ENCODE measurements at places on chromosomes 7 and 10.

DNA sequence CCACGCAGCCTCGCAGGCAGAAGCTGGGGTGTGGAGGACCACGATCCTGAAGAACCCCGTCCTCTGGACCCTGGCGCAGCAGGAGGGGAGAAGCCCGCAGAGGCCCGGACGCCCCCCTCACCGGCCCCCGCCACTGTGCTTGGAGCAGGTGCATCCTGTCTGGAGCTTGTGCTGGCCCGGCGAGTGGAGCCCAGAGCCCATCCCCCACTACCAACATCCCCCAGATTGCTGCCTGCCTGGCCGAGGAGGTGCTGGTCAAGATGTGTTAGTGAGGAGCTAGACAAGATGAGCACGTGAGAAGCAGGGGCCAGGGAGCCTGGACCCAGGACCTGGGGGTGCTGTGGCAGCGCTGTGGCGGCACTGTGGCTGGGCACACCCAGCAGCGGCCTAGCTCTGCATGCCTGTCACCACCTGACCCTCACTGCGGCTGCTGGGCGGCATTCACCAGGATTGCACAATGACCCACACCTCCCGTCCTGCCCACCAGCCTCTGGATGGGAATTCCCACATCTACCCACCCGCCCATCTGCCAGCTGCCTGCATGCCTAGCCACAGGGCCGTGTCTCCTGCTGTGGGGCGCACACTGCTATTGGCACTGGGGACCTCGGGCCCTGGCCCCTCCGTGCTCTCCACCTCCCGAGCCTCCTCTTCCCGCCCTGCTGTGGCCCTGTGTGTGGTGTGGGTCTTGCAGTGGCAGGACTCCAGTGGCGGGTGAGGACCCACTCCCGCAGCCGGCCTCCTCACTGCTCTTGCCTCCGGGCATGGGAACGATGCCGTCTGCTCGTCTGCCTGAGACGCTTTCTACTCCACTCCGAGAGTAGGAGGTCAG lies 11.8 kb downstream of the GPR146 start:
- DNase-seq, result no peak

DNA sequence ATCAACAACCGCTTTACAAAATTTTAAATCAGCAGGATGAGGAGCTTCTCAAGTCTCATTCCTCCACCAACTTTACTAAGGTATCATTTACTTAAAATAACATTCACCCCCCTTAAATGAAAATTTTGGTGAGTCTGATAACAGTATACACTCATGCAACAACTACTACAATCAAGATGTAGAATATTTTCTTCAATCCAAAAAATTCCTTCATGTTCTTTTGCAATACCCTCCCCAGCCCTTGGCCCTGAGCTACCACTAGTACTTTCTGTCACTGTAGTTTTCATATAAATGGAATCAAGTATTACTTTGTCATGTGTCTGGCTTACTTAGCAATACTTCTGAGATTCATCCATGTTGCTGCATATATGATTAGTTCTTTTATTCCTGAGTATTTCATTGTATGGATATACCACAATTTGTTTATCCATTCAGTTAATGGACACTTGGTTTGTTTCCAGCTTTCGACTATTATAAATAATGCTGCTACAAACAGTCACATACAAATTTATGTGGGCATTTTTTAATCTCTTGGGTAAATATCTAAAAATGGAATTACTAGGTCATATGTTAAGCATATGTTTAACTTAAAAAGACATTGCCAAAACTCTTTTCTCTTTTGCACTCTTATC lies 43.0 kb downstream of the NT5C2 start:
- DNase-seq, result no peak

DNA sequence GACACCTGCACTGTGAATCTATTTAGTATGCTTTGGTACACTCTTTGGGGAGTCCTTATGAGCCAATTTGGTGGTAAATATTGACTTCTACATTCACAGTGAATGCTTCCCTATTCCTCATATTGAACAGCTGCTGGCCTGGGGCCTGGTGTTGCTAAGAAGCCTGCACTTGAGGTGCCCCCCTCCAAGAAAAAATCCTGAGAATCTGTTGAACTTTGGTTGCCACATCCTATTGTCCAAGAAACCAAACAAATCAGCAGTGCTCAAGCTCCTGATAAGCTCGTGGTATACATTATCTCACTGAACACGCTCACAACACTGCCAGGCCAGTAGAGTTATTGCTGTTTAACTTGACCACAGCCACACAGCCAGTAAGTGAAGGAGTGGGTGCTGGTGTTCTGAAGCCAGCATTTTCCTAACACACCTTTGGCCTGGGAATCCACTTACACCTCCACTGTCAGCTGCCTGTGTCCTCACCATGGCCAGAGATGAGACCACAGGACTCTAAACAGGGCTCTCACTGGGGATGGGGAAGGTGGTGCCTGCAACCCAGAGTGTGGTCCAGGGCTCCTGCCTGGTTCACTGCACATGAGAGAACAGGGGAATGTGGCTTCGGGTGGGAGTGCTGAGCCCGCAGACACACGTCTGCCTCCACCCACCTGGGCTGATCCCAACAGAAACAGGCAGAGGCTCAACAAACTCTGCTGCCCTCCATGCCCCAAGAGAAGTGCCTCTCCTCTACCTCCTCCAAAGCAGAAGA lies 6.7 kb downstream of the DDC start:
- DNase-seq, result peak; percentile 75

GRCh38 chr7:70797109-70797514 lies 334.8 kb upstream of the GALNT17 start:
- DNase-seq, result no peak

GRCh38 chr10:21100871-21101514 lies 203.9 kb upstream of the NEBL start:
- no peak for DNase-seq

DNA sequence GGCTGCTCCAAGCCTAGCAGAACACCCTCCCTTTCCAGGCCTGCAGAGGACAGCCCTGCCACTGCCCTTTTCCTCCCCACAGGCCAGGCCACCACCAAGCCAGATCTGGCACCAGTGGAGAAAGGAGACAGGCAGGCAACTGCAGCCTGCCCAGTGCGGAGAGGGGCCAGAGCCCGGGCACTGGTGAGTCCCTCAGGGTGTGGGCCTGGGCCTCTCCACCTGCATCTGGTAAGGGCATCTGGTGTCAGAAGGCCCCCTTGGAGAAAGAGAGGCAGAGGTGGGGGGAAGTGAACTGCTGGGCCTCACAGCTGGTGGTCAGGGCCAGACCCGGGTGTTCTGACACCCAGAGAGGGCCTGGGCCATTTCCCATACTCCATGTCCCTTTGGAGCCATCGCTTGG lies 27.9 kb downstream of the ZNF783 start:
- DNase-seq, result no peak

DNA sequence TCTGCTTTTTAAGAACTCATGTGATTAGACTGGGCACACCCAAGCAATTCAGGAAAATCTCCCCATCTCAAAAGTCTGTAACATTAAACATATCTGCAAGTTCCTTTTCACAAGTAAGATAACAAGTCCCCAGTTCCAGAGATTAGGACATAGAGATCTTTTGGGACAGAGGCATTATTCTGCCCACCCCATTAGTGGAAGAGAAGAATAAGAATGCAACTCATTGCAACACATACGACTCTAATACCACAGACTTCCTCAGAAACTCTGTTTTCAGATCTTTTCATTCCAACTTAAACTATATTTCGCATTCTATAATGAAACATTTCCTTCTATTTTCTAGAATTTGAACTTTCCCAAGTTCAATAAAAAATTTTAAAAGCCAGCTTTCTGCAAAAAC lies 137.7 kb downstream of the SEMA3C start:
- no peak for DNase-seq

DNA sequence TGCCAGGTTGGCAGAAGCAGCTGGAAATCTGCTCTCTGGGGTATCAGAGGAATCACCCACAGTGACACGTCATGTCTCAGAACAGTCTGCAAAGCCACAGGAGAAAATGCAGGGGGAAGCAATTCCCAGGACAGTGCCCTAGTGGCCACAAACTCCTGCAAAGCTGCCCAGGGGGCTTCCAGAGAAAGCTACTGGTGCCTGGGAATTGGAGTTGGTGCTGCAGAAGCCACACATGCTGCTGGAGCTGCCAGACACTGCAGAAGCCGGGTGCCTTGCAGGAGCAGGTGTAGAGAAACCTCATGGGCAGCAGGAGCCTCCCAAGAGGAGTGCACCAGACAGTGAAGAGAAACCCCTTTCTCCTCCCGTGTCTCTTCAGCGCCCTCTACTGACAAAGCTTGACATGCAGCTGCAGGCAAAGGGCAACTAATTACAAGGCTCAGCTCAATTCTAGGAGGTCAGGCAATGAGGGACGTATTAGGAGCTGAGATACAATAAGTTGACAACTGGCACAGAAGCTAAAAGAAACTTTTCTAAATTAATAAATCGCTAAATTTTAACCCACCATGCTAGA lies 30.2 kb upstream of the NUB1 start:
- DNase-seq, result peak; percentile 28

DNA sequence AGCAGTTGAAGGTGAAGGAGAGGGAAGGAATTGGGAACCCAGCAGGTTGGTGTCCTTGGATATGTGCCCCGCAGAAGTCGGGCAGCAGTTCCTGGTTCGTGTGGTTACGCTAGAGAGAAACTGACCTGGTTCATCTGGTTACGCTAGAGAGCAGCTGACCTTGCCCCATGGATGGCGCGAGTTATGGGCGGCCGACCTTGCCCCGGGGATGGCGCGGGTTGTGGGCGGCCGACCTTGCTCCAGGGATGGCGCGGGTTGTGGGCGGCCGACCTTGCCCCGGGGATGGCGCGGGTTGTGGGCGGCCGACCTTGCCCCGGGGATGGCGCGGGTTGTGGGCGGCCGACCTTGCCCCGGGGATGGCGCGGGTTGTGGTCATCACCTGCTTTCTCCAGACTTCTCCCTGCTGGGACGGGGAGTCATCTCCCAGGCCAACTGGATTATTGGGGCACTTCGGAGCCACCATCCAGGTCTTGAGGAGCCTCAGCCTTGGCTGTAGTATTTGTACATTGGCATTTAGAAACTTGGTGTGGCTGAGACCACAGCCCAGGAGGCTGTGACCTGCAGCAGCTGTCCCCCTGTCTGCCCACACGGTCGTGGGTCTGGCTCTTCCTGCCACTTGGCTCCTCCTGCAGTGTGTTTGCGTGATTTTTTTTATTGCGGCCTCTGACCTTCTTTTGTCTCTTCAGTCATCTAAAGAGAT lies 6.1 kb downstream of the GET4 start:
- DNase-seq, result no peak

GRCh38 chr7:94913391-94913790 lies 6.0 kb downstream of the PPP1R9A start:
- DNase-seq, result no peak

GRCh38 chr7:111564078-111564477 lies 1.8 kb upstream of the IMMP2L start:
- DNase-seq, result no peak

DNA sequence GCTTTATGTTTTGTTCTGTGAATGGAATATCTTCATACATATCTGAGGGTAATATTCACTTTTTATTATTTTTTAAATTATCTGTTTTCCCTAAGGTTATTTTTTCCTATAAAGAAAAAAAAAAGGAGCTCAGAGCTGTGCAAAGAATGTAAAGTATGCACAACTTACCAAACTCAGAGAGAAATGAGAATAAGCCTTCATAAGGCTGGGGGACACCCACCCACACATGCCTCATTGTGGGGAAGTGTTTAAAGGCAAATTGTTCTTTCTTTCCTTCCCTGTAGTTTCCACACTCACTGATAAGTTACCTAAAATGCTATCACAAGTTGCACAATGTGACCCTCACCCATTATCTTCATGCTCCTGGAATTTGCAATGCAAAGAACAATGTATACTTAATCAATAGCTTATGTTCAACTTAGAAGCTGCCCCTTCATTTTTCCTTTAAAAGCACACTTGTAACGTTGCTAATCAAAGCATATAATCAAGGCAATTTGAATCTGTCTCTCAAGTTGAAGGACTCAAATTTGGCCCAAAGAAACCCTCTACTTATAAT lies 108.1 kb downstream of the GNAT3 start:
- DNase-seq, result no peak

DNA sequence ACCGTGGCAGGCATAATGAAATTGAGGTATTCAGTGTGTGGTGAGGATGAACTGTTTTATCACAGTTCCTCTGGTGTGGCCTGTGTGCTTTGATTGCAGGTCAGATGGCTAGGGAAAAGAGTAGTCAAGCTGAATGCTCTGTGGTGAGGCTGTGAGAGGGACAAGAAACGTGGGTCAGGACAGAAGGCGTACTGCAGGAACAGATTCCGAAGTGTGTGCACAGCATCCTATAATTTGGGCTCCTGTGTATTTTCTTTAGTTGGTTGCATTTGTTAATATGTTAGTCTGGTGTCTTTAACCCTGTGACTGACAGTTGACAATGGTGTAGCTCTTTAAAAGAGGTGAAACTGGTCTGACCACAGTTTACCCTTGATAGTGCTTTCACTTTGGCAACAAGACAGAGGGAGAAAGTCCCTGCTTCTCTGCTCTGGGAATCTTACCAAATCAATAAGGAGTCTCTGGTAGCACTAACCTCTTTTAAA lies 76.5 kb downstream of the AUTS2 start:
- DNase-seq, result no peak

DNA sequence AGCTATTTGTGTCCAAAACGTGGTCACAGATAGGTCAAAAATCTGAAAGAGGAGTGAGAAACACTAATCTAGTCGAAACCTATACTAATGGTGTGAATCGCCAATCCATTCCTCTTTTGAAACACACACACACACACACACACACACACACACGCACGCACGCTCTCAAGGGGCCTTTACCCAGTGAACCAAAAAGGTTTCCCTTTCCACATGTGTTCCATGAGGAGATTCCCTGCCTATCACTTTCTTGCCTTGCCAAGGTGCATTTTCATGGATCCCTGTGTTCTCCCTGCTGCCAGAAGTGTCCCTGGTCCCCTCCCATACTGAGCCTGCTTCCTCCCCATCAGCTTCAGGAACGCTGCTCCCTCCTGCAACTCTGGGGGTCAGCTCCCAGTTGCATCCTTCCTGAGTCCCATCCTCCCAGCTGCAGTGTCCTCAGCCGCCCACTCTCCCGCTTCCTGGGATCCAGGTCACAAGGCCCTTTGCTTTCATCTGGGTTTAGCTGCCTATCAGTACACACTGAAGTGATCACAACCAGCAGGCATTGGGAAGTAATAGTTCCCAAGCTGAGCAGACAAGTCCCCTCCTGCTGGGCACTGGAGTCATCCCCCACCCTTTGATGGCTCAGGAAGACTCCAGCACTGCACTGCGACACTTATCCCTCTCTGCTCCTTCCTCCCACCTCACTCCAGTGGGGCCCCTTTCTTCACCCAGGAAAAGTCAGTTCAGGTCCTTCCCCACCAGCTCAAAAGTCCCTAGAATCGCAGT lies 49.2 kb upstream of the KCNMA1 start:
- no peak for DNase-seq

GRCh38 chr10:5940807-5941218 lies 36.5 kb downstream of the IL15RA start:
- DNase-seq, result no peak

DNA sequence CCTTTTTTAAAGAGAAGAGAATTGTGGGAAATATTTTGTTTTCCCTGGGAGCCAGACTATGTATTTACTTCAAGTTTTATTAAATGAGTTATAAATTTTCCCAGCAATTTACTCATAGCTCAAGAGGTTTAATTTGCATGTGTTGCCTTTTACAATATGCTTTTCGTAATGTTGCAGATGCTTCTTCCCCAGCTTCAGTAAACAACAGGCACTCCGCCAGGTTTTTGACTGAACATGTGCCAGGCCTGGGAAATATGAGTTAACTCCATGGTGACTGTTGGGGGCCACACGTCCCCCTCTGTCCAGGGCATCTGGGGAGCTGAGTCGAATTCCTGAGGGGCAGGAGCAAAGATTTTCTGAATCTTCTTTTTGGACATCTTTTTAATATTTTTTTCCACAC lies 545.7 kb downstream of the LRMDA start:
- DNase-seq, result no peak

Data from ACHN (cell line).